Activated T-cell treated with anti-CD3 and anti-CD28 coated beads, Interleukin-2, amount 50 U/mL, for 4 hours (primary cell): ENCODE measurements at places on chromosomes 5 and 9. TPM values are rescaled to one million over a fixed set of nuclear protein-coding genes. Genes with fewer than 3 reads are reported as not detected.

DNA sequence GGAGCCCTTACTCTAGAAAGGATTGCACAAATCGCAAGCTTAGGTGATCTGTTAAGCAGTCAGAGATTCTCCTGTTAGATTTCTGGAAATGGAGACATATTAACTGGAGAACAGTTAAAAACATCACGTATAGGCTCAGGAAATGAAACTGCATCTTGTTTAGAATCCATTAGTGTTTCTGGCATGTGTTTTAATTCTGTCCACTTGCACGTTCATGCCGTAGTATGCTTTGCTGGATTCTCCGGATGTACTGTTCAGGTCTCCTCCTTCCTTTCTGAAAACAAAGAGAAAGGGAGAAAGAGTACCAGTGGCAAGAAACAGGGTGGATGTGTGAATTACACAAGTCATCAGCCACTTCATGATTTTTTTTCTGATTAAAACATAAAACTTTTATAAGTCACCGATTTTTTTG is 2.5 kb upstream of the RGMB start:
- no peak for DNase-seq

Gene PCDHA10
- total RNA-seq, result not detected

Gene TBC1D9B
- total RNA-seq, result 91.8 TPM

Gene CACNA1B
- total RNA-seq, result not detected

DNA sequence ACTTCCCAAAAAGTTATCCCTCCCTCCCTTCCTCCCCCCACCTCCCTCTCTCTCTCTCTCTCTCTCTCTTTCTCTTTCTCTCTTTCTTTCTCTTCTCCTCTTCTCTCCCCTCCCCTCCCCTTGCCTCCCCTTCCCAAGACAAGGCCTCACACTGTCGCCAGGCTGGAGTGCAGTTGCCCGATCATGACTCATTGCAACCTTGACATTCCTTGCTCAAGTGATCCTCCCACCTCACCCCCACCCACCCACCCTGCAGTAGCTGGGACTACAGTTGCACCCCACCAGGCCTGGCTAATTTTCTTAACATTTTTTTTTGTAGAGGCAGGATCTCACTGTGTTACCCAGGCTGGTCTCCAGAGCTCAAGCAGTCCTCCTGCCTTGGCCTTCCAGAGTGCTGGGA is 32.8 kb downstream of the VPS13A start:
- DNase-seq, result no peak

Gene PCDHGB7
- not detected for total RNA-seq

GRCh38 chr9:83290692-83291091 is 227.8 kb upstream of the RASEF start:
- no peak for DNase-seq

DNA sequence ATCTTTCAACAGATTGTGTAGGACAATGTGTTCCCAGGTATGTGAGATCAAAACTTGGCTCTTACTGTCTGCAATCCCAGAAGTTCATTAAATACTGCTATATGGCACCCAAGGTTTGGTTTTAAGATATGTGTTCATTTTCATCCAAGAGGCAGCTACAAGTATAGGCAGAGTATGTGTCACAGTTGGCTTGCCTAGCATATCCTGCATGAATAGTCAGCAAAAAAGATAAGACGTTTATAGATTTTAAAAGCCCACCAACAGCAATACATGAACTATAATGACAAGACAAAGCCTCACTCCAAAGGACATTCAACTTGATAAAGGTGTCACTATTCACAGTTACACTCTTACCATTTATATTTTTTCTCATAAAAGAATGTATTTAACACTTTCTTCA is 99.1 kb downstream of the BNC2 start:
- no peak for DNase-seq

DNA sequence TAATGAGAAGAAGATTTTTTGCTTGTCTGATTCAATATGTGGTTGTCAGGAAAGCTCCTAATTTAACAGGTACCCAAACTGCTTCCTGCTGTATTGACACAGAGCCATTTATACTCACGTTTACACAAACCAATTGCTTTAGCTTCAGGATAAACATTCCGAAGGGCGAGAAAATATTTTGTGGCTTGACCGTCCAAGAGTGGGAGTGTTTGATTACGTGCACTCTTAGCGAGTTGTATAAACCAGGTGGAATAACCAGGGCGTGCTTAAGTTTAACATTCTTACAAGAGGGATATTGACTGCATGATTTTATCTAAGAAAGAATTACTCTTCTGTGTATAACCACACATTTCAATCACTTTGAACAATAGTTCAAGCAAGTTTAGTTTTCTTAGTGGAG is 278.7 kb upstream of the TYRP1 start:
- DNase-seq, result no peak

Gene CCDC171
- total RNA-seq, result 0.71 TPM

- DNase-seq, result peak; percentile 11
Observed at GRCh38 chr9:74942801-74943200, 9.9 kb downstream of the C9orf40 start.

GRCh38 chr9:92298036-92298435 is 4.5 kb upstream of the IARS1 start:
- no peak for DNase-seq

Gene PHYHD1
- not detected for total RNA-seq

GRCh38 chr5:6279607-6280006 is 98.7 kb downstream of the MED10 start:
- DNase-seq, result no peak

- DNase-seq, result no peak
Observed at GRCh38 chr5:572398-573019, 39.6 kb upstream of the CEP72 start.

Gene AK8
- total RNA-seq, result not detected

- no peak for DNase-seq
Observed at GRCh38 chr5:122201365-122201764, 72.0 kb downstream of the ZNF474 start.

GRCh38 chr5:54680998-54681397 is 163.4 kb downstream of the SNX18 start:
- DNase-seq, result no peak

Gene CNTFR
- not detected for total RNA-seq

Gene OR13C3
- not detected for total RNA-seq

Gene AFAP1L1
- total RNA-seq, result not detected

Gene SH2D3C
- 10.8 TPM for total RNA-seq

GRCh38 chr5:56516441-56516840 is 283.3 kb upstream of the ANKRD55 start:
- no peak for DNase-seq

Gene SLC27A6
- total RNA-seq, result not detected

Gene CA9
- total RNA-seq, result not detected

Gene ZNG1A
- 45.0 TPM for total RNA-seq

DNA sequence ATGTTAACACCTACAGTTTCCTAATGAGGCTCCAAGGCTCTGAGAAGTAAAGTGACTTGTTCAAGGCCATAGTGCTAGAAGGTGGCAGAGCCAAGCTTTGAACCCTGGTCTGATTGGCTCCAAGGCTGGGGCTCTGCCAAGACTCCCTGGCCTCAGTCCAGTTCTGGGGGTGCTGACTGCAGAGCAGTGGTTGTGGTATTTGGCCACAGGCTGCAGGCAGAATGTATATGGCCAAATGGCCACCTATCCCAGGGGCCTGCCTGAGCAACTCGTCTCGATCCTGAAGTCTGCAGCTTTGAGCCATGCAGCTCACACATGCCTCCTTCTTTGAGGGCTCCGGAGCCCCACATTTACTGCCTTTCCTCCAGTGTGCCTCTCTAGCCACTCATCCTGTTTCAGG is 9.7 kb upstream of the NEK6 start:
- DNase-seq, result no peak

DNA sequence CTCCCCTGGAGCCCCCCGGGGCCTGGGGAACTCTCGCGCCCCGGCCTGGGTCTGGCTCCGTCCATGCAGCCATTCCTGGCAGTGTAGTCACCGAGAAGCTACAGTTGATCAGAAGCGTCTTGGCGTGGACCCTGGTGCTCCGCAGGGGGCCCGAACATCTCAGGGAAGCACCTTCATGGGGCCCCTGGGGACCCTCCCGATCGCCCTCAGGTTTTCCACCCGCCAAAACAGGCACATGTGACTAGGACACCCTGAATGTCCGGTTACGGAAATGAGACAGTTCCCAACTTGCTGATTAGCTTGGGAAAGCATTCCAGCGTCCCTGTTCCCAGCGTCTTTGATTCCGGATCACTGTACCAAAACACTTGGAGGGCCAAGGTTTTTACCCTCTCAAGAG is 472 bp downstream of the FBXO4 start:
- DNase-seq, result no peak

- DNase-seq, result peak; percentile 60
Observed at GRCh38 chr5:56490971-56491468, 257.9 kb upstream of the ANKRD55 start.

DNA sequence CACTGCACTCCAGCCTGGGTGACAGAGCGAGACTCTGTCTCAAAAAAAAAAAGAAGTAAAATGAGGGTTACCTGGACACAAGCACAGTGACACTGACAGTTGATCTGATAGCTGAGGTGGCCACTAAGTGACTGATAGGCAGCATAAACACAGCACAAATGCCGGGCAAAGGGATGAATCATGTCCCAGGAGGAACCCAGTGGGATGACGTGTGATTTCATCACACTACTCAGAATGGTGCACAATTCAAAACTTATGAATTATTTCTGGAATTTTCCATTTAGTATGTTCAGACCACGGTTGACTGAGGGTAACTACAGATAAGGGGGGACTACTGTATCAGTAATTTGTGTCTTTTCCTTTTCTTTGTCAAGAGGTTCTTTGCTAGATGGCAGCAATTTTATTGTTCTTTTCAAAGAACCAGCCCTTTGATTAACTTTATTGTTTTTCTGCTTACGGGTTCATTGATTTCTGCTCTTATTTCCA is 34.3 kb upstream of the RNF130 start:
- DNase-seq, result no peak

Gene PCA3
- not detected for total RNA-seq
